ENCODE measurements at places on chromosomes 16 and 17.
A peak's percentile ranks its signal among the peaks of the same experiment; 100 is the strongest.

DNA sequence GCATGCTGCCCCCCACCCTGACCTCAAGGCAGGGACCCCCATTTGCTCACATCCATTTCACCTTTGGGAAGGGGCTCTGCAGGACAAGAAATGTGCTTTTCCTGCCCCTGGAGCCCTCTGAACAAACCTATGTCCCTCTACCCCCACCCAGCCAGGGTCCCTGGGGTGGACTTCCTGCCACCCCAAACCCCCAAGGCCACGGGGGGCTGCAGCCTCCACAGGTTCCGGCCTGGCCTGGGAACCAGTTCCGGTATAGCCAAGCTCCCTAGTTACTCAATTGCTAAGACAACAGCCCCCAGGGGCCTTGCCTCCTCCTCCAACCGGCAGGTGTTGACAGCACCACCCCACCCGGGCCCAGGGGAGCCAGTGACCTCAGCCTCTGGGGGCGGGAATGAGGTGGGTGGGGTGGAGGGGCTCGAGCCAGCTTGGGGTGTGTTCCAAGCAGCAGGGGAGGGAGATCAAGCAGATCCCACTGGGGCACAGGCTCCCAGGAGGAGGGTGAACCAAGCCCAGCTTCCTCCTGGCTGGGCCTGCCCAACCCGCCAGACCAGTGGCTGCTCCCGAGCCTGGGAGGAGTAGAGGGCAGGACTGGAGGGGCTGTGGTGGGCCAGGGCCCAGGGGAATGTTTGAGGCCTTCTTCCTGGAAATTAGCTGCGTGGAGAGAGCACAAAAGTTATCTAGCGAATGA lies 6.6 kb downstream of the PNMT start:
- ATAC-seq = peak; percentile 72

DNA sequence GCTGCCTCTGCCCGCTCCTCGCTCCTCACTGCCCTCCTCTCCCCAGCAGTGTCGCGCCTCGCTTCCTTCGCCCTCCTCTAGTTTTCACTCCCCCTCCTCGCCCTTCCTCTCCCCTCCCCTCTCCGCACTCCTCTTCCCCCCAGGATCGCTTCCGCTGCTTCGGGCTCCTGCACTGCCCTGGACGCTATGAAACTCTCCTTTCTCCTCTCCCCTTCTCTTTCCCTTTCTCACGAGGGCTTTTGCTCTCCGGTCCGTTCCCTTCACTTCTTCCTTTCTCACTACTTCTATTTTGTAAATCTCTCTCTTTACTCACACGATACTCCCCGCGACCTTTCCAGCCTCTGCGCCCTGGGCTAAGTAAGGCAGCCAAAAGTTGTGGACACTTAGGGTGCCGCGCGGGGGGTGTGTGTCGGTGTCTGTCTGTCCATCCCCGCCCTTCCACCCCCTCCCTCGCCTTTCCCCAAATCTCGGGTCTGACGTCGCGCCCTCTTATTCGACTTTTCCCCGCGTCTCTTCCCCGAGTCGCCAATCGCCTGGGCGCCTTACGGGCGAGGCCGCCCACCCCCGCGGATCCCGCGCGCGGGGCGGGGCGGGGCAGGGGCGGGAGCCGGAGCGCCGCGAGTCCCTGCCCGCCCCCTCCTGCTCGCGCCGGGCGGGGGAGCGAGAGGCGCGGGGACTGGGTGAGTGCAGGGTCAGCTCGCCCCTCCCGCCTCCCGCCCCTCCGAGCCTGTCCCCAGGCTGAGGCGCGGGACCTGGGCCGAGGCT lies at the start of gene IRX3:
IRX3 (minus strand) TSS at position 422 of the 765 bp plus-strand sequence. CDS start 737 bp downstream, outside the sequence.
- no peak for ATAC-seq

DNA sequence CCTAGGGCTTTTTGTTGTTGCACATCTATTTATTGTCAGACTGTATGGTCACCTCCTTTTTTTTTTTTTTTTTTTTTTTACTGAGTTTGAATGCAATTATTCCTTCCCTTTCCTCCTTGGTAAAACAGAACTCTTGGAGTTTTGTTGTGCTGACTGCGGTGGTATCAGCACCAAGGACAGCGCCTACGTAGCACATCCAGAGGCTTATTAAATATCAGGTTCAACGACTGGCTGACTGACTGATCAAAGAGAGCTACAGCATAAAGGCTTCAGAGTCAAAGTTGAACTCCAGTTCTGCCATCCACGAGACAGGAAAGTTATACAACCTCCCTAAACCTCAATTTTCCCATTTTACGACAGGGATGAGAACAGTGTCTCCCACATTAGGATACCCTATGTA lies 86.1 kb upstream of the RBFOX1 start:
- no peak for ATAC-seq

DNA sequence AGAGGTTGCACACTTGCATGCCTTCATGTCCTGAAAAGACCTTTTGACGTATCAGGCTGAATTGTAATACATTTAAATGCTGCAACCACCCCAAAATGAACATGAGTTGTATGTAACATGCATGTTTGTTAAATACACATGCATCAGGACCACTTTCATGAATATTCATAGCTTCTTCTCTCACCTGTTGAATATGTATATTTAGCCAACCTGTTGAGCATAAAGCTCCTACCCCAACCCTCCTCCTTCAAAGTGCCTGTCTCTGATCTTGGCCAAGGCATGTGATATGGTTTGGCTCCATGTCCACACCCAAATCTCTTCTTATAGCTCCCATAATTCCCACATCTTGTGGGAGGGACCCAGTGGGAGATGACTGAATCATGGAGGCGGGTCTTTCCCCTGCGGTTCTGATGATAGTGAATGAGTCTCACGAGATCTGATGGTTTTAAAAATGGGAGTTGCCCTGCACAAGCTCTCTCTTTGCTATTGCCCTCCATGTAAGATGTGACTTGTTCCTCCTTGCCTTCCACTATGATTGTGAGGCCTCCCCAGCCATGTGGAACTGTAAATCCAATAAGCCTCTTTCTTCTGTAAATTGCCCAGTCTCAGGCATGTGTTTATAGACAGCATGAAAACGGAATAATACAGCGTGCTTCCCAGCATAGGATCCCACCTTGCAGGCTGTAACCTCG lies 3.8 kb upstream of the CRYM start:
- no peak for ATAC-seq

- peak; percentile 91 for ATAC-seq
These were observed 99.4 kb upstream of the CHMP6 start for GRCh38 chr17:80892019-80892855.

DNA sequence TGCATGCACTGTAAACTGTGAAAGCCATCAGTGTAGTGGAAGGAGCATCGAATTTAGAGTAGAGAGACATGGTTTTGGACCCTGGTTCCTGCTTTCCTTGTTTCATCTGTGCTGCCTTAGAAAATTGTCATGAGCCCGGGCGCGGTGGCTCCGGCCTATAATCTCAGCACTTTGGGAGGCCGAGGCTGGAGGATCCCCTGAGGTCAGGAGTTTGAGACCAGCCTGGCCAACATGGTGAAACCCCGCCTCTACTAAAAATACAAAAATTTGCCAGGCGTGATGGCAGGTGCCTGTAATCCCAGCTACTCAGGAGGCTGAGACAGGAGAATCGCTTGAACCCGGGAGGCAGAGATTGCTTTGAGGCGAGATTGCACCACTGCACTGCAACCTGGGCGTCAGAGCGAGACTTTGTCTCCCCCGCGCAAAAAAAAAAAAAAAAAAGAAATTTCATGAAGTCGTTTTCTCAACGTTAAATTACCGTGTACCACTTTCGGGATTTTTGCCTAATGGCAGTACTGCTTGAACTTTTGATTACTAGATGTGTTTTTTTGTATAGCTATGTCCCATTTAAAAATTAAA lies 912 bp downstream of the COQ7 start:
- no peak for ATAC-seq

DNA sequence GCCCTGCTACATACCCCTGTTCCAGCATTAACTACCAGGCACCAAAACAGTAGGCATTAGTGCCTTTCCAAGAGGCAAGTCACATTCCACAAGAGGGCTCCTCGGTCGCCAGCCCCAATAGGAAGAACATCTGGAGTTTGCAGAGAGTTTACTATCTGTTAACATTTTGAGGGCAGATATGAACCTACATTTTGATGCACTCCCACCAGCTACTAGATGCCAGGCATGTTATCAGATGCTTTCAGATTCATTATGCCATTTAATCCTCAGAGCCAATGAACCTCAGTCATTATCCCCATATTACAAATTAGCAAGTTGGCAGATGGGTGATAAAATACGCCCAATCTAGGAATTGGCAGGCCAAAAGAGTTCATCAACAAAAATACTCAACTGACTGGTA lies 4.2 kb upstream of the CMTM2 start:
- no peak for ATAC-seq

DNA sequence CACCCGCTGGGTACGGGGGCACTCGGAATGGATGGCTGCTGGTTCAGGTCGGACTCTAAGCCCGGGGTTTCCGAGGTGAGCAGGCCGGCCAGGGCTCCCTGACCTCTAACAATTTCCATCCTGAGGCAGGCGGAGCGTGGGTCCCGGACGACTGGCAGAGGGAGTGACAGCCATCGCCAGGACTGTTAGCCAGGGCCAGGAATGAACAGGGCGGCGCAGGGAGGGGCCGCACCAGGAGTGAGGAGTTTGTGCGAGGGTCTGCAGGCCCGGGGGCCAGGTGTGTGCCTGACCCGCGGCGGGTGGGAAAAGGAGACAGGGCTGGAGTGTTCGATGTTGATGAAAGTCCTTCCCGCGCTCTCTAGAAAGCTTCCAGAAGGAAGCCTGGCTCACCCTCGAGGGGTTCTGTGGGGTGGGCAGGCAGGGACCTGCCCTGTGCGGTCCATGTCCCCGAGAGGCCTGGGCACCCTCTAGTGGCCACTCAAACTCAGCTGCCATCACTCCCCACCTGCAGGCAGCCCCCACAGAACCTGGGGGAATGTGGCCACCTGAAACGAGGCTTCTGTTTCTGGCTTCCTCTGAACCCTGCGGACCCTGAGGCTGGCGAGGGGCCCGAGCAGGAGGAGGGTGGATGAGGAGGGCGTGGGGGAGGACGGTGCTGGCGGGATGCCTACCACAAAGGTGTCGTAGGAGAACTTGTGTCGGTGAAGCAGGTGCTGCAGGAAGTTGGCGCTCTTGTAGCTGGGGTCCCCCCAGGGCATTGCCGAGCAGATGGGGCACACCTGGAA lies 8.2 kb downstream of the RNF166 start:
- ATAC-seq = no peak

GRCh38 chr16:26688105-26688504 lies 378.6 kb upstream of the C16orf82 start:
- no peak for ATAC-seq

GRCh38 chr16:1524366-1524765 lies 9.1 kb upstream of the TMEM204 start:
- ATAC-seq = no peak

GRCh38 chr16:610513-611381 lies 20.0 kb upstream of the WFIKKN1 start:
- ATAC-seq = no peak

GRCh38 chr17:1329745-1330343 lies 50.4 kb downstream of the TRARG1 start:
- no peak for ATAC-seq

DNA sequence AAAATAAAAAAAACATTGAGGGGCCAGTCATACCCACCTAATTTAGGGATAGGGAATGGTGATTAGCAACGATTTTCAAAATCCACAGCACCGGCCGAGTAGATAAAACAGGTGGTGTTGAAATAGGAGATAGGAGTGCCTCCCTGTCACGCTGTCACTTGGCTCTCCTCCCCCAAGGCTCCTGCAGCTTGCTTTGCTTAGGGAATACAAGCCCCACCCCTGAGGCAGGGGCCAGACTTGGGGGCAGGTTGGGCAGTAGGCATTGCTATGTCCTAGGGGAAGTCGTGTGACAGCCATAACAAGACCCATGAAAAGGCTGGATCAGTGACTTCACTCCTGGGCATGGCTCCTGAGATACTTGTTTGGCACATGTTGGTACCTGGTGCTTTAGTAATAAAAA lies 25.8 kb downstream of the POLR2A start:
- no peak for ATAC-seq

DNA sequence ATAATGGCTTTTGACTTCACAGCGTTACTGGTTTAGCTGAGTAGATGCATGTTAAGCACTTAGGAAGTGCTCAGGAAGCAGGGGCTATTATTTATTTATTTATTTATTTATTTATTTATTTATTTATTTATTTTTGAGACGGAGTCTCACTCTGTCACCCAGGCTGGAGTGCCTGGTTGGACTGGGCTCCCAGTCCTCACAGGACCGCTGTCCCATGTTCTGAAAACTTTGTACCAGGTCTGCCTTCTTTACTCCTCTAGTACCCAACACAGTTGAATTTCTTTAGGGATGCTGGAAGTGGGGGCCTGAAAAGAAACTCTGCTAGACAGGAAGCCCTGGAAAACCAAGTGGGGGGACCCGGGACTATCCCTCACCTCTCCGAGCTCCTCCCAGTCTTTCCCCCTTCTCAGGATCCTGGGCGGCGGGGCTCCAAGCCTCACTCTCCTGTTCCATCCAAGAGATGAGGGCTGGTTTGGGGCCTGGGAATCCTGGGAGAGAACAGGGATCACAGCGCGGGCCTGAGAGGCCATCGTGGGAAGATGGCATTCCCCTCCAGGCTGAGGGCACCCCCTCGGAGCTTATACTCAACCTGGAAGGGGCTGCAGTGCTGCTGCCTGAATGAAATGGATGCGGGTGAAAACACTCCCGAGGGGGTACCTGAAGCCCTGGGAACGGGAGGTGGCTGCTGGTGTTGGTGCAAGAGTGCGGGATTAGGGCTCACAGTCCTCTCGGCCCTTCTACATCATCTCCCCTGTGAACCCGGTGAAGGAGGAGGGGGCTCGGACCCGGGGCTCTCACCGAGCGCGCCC lies 674 bp downstream of the ZNF688 start:
- no peak for ATAC-seq

- ATAC-seq = no peak
These were observed 18.8 kb downstream of the SRP68 start for GRCh38 chr17:76053246-76054111.

- no peak for ATAC-seq
These were observed 78.5 kb downstream of the ZZEF1 start for GRCh38 chr17:4064366-4064765.

DNA sequence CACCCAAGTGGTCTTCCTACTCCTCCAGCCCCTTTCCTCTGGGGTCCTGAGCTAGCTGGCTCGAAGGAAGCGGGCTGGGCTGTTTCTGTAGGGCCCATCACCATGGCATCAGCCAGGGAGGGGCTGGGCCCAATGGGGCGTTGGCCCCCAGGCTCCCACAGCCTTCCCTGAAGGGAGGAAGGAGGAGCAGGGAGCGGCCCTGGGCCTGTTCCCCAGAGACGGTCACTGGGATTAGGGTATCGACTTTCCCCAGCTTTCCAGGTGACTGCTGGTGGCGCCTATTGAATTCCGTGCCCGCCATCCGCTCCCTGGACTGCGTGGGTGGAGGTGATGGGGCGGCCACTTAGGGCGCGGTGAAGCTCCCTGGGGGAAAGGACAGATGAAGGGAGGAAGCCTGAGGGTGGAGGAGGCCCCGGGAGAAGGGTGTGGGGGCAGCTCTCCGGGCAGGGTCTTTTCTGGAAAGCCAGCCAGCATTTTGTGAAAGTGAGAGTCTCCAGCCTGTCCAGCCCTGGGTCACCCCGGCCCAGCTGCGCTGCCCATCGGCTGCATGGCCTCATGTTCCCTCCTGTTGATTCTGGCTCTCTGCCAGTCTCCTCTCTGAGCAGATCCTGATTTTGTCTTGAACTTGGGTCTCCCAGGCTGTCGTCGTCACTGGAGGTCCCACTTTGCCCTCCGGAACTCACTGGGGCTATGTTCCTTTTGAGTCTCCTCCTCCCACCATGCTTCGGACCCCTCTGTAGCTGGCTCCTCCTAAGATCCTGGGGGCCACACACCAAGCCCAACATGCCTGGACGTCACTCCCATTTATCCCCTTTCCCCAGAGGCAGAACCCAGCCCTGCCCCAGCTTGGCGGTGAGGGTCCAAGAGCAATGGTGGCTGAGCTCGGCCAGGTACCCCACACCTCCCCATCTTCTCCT lies 9.8 kb downstream of the NHERF1 start:
- no peak for ATAC-seq
